ENCODE measurements at places on chromosomes 13 and 19.

- no peak for DNase-seq
Observed at GRCh38 chr13:97883396-97883795, 70.1 kb upstream of the IPO5 start.

GRCh38 chr13:93736081-93736480 is 509.5 kb downstream of the GPC6 start:
- DNase-seq = no peak

GRCh38 chr19:53088091-53088490 is 15.1 kb downstream of the ZNF160 start:
- no peak for DNase-seq

- DNase-seq = no peak
Observed at GRCh38 chr13:25447396-25447795, 75.6 kb downstream of the ATP8A2 start.

GRCh38 chr13:68168448-68168847 is 938.3 kb upstream of the PCDH9 start:
- DNase-seq = no peak

DNA sequence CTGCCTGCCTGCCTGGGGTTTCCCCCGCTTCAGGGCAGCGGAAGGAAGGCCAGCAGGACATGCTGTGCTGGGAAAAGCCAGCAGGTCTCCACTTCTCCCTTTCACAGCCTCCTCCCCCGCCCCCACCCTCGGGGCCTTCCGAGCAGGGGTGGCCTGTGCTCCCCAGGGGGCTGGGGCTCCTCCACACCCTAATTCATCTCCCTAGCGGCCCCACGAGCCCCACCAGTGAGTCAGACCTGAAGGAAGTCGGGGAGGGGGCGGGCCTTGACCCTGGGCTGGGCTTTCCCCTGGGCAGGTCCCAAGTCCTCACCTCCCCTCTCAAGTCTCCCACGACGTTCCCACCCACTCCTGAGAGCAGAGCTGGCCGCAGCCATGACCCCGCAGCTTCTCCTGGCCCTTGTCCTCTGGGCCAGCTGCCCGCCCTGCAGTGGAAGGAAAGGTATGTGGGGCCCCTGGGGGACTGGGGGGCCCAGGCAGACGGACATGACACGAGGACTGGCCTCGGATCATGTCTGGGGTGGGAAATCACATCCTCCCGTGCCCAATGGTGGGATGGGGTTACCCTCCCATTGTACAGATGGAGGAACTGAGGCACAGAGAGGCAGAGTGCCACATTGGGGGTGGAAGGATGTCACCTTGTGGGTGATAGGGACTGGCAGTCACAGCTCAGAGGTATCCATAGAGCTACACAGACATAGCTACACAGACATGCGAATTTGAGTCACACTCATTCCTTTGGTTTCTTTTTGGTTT is at the start of gene EBI3:
EBI3 (plus strand) TSS at position 345 of the 753 bp plus-strand sequence; CDS start at position 373, 28 bp downstream.
- DNase-seq = peak; percentile 7

GRCh38 chr19:50702158-50702870 is 17.3 kb downstream of the SHANK1 start:
- no peak for DNase-seq

DNA sequence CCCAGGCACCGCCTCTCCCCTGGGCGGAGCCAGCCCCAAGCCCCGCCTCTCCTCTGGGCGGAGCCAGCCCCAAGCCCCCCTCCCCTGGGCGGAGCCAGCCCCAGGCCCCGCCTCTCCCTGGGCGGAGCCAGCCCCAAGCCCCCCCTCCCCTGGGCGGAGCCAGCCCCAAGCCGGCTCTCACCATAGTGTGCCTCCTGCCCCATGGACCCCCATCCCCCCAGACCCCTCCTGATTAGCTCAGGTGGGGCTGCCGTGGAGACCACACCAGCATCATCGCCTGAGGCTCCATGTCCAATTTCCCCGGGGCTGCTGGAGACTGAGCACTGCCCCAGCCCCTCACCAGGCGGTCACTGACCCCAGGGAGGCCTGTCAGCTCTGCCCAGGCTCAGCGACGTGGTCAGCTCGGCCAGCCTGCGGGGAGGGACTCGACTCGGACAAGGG is 4.2 kb upstream of the MADCAM1 start:
- DNase-seq = no peak

- DNase-seq = no peak
Observed at GRCh38 chr13:80245162-80245733, 95.7 kb downstream of the SPRY2 start.

DNA sequence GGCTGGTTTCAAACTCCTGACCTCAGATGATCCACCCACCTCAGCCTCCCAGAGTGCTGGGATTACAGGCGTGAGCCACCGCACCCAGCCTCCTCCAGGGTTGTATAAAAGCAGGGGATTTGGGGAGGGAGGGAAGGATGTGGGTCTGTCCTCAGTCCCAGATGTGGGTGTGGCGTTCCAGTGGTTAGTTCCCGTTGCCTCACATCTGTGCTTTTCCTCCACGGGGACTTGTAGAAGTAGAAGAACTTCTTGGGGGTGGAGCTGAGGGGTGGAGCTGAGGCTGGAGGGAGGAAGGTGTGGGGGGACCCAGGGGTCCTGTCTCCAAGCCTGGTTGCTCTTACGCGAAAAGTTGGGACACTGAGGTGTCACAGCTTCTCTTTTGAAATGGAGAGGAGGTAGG is 514 bp upstream of the MCEMP1 start:
- no peak for DNase-seq

- DNase-seq = no peak
Observed at GRCh38 chr13:109804654-109805053, 18.3 kb upstream of the IRS2 start.

GRCh38 chr13:67146523-67147130 is 83.5 kb downstream of the PCDH9 start:
- no peak for DNase-seq

DNA sequence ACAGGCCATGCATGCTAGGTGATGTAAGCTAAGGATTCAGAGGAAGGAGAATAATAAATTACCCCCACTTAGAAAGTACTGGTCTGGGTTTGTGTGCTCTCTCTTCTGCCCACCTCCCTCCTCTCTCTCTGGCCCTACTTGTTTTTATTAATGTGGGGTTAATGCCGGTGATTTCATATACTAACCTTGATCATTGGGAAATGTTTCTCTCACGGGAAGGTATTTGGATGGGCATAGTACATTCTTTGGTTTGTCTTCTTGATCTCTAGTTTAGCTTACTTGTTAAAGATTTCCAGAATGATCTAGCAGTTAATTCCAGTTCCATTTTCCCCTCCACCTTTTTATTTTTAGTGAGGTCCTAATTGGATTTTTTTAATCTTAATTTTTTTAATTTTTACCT is 24.6 kb downstream of the ARHGAP35 start:
- DNase-seq = no peak

DNA sequence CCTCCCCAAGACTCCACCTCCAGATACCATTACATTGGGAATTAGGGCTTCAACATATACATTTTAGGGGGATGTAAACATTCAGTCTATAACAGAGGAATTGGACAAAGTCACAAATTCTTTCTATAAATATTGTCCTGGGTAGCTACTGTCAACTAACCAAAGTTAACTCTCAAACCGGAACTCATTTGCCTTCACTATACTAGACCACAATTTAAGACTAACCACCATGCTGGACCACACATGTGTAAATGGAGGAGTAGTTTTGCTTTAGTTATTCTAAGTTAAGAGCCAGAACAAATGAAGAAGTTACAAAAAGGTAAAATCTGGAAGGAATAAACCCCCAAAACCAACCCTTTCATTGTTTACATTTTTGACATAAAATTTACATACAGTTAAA is 222.8 kb downstream of the NDFIP2 start:
- no peak for DNase-seq

- DNase-seq = no peak
Observed at GRCh38 chr19:12646551-12646950, 20.0 kb downstream of the MAN2B1 start.

GRCh38 chr19:48206397-48207093 is 36.1 kb downstream of the ZSWIM9 start:
- DNase-seq = no peak

DNA sequence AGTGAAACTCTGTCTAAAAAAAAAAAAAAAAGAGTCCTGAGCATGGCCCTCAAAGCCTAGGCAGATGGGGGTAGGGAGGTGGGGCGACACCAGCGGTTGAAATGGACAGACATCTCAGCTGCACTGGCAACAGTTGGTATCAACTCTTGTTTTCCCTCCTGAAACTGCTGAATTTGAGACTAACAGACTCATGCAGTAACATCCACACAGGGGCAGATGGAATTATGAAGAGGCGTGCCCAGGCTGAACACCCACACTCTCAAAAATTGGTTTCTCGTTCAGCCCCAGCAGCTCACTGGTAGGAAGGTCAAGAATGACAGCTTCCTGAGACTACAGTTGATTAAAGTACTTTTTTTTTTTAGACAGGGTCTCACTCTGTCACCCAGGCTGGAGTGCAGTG is 24.1 kb downstream of the PBX4 start:
- DNase-seq = peak; percentile 82

- DNase-seq = no peak
Observed at GRCh38 chr13:51628059-51628852, 44.0 kb downstream of the WDFY2 start.

GRCh38 chr13:48505012-48505411 is 27.9 kb downstream of the RCBTB2 start:
- DNase-seq = no peak

DNA sequence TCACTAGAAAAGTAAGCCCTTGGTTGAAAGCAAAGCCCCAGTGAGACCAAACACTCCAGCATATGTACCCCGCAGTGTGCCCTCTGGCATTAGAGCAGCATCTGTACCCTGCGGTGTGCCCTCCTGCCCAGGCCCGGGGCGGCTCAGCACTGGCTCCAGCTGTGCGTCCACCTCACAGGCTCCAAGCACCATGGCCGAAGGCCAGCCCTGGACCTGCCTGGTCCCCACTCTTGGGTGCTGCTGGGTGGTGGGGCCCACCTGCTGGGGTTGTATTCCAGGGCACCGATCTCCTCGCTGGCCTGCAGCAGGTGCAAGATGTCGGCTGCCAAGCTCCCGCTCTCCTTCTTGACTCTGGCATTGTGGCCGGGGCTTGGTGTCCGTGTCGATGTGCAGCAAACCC is 230.2 kb downstream of the TUBA3C start:
- DNase-seq = no peak

- no peak for DNase-seq
Observed at GRCh38 chr19:51457351-51458013, 772 bp downstream of the SIGLEC8 start.

- DNase-seq = no peak
Observed at GRCh38 chr19:4256563-4256962, 9.7 kb downstream of the YJU2 start.

DNA sequence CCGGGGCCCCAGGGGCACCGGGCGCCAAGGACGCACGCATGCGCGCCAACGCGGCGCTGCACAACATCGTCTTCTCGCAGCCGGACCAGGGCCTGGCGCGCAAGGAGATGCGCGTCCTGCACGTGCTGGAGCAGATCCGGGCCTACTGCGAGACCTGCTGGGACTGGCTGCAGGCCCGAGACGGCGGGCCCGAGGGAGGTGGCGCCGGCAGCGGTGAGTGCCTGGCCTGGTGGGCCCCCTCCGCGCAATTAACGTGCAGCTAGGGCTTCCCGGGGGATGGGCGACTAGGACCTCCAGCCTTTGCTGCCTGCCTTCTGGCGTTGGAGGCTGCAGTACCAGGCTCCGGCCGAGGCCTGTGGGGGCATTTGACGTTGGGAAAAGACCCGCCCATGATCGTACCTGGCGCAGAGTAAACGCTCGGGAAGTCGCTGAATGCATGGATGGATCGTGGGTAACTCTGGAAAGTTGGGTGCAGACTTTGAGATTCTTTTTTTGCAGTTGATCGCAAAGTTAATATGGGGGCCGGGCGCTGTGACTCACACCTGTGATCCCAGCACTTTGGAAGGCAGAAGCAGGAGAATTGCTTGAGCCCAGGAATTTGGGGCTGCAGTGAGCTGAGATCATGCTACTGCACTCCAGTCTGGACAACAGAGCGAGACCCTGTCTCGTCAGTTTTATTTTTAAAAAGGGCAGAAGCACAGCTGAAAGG is 7.3 kb downstream of the APC2 start:
- DNase-seq = no peak
